IPS-NIHi11 (cell line): ENCODE measurements at places on chromosomes 2 and 18.
A peak's percentile ranks its signal among the peaks of the same experiment; 100 is the strongest.

GRCh38 chr2:30722936-30723725, 84.1 kb downstream of the CAPN13 start:
- no peak for DNase-seq

- DNase-seq = no peak
These were observed 159.2 kb downstream of the DDX1 start for GRCh38 chr2:15750822-15751329.

GRCh38 chr2:74985978-74986609, 27.7 kb downstream of the POLE4 start:
- no peak for DNase-seq

- DNase-seq = no peak
These were observed 40.4 kb upstream of the LDLRAD4 start for GRCh38 chr18:13178197-13178596.

- no peak for DNase-seq
These were observed 421.7 kb downstream of the RNF144A start for GRCh38 chr2:7338961-7339360.

DNA sequence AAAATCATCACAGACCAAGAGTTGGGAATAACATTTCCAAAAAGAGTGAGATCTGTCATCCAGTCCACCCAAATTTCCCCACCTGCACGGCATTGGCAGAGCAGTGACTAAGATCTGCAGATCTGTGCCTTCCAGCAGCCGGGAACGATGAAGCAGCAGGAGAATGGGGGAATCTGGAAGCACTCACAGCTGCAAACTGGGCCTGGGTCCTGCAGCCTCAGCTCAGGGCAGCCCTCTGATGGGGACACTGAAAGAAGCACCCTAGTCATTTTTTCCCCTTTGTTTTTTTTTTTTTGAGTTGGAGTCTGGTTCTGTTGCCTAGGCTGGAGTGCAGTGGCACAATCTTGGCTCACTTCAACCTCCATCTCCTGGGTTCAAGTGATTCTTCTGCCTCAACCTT, 4.4 kb upstream of the SAG start:
- peak; percentile 74 for DNase-seq

DNA sequence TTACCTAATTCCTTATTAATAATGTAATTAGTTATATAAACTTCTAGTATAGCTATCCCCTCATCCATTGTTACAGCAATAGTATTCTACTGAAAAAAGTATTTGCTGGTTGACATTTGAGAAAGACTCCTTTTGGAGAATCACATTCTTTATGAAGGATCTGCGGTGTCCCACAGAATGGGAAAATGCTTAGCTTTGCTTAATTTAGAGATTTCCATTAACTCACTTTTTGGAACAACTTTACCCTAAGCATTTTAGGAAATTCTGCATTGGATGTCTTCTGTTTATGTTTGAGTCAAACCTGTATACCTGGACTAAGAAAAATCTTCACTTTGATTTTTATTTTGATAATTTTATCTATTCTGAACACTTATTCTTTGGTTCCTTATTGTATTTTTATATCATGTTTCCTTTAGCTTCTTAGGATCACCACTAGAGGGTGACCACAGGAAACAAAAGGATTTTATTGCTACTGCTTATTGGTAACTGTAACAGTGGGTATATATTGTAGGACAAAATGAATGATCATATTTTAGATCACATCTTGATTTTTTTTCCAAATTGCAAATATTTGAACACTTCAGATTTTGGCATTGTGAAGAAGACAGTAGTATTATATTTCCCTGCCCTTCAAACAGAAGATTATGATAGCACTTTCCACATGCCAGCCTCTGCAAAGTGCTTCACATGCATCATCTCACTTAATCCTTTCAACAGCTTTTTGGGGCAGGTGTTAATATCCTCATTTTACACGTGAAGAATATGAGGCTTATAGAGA, 79.6 kb downstream of the MIB1 start:
- DNase-seq = peak; percentile 35

DNA sequence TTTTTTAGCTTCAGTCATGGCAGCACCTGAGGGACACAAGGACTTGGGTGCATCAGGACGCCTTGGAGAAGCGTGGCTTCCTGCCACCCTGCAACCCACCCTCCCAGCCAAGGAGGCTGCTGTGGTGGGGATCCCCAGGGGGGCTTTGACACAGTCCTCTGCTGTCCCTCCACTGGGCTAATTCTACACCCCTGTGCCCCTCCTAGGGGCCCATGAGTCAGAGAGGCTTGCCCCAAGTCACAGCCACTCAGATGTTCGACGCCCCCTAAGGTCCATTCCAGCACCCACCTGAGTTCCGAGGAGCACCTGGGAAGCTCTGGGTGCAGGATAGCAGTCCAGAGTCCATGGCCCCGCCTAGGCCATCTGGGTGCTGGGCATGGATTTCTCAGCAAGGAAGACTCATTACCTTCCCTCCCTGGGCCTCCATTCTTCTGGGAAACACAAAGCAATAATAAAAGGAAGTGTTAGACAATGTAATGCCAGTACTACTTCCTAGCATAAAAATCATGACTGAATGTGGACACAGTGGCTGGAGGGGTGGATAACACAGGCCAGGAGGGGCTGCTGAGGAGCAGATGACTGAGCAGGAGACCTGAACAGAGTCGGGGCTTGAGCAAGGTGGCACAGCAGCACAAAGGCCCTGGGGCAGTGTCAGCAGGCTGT, 3.7 kb downstream of the ALPG start:
- no peak for DNase-seq

DNA sequence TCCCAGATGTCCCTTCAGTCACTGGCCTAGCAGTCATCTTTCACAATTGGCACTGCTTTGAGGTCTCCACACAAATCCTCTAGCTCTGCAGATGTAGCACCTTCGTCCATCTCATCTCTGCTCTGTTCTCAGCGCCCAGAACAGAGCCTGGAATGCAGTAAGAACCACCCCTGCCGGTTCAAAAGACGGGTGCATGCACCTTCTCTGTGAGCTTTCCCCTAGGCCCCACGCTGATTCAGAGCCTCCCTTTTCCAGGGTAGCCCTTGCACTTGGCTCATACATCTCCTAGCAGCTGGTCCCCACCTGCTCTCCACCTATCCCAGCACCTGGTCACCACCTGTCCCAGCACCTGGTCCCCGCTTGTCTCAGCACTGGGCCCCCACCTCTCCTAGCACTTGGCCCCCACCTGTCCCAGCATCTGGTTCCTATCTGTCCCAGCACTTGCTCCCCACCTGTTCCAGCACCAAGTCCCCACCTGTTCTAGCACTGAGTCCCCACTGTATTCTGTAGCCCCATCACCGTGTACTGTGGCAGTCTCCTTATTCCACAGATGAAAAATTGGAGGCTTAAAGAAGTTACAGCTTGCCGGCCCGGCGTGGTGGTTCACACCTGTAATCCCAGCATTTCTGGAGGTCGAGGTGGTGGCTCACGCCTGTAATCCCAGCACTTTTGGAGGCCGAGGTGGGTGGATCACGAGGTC, 4.7 kb upstream of the KCNF1 start:
- DNase-seq = no peak

GRCh38 chr18:71238974-71239624, 950.3 kb downstream of the SOCS6 start:
- DNase-seq = no peak

GRCh38 chr2:217242947-217243346, 383.1 kb upstream of the TNP1 start:
- DNase-seq = no peak

GRCh38 chr18:33184175-33184574, 256.3 kb downstream of the CCDC178 start:
- no peak for DNase-seq

DNA sequence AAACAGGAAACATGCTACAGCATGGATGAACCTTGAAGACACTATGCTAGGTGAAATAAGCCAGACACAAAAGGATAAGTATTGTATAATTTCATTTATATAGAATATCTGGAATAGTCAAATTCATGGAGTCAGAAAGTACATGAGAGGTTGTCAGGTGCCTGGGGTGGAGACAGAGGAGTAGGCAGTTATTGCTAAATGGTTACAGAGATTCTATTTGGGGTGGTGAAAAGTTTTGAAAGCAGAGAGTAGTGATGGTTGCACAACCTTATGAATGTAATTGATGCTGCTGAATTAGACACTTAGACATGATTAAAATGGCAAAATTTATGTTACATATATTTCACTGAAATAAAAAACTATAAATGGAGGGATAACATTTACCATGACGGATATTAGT, 197.4 kb downstream of the VAPA start:
- no peak for DNase-seq

DNA sequence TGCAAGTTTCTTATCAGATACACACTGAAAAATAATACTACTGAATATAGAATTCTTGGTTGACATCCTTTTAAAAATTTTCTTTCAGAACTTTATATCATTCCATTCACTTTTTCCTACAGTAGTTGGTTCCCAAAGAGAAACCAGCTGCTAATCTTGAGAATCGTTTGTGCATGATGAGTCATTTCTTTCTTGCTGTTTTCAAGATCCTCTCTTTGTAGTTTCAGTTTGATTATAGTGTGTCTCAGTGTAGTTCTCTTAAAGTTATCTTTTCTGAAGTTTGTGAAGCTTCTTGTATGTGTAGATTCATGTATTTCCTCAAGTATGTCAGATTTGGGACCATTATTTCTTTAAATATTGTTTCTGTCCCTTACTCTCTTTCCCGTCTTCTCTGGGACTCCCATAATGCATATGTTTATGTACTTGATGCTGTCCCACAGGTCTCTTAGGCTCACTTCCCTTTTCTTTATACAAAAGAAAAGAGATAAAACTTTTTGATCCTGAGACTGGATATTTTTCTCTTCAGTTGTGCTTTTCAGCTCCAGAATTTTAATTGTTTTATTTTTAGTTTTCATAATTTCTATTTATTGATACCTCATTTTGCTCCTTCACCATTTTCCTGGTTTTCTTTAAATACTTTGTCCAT, 801.0 kb downstream of the TDRD15 start:
- DNase-seq = no peak

- peak; percentile 11 for DNase-seq
These were observed 30.7 kb downstream of the GPD2 start for GRCh38 chr2:156466739-156467405.

- DNase-seq = peak; percentile 87
These were observed 23.8 kb downstream of the FBXO41 start for GRCh38 chr2:73260338-73260984.

GRCh38 chr2:69932596-69932922, 17.6 kb downstream of the MXD1 start:
- DNase-seq = no peak

DNA sequence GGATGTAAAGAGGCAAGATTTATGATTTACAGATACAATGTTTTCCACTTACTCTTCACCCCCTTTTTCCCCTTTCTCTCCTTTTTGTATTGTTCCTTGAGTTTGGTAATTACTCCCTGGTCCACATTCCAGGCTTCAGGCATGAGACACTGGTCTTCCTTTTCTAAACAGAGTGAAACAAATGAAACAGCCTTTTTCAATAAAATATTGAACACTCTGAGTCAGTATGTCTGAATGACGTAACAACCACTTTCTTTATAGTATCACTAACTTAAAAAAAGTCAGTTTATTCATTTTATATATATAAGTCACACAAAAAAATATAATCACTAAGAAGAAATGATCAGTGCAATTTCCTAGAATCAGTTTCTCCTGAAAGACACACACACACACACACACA, 79.7 kb downstream of the STRN start:
- no peak for DNase-seq

GRCh38 chr2:212732860-212733259, 194.3 kb upstream of the ERBB4 start:
- DNase-seq = no peak

GRCh38 chr2:74531666-74532065, 1.9 kb downstream of the HTRA2 start:
- no peak for DNase-seq
